Endothelial cell (in vitro differentiated cells): ENCODE measurements at places on chromosomes 3 and 15. TPM values are rescaled to one million over a fixed set of nuclear protein-coding genes. Genes with fewer than 3 reads are reported as not detected.

The CCDC80 gene
- 3.7 TPM for total RNA-seq

The PAQR5 gene
- total RNA-seq, result 0.15 TPM

The TRAIP gene
- 6.2 TPM for total RNA-seq

The UBAP1L gene
- total RNA-seq, result 1.8 TPM

The PPCDC gene
- 25.0 TPM for total RNA-seq

The OR5K2 gene
- total RNA-seq, result not detected

The ISL2 gene
- 1.4 TPM for total RNA-seq

The CHRNA7 gene
- 2.3 TPM for total RNA-seq

The CASR gene
- not detected for total RNA-seq

DNA sequence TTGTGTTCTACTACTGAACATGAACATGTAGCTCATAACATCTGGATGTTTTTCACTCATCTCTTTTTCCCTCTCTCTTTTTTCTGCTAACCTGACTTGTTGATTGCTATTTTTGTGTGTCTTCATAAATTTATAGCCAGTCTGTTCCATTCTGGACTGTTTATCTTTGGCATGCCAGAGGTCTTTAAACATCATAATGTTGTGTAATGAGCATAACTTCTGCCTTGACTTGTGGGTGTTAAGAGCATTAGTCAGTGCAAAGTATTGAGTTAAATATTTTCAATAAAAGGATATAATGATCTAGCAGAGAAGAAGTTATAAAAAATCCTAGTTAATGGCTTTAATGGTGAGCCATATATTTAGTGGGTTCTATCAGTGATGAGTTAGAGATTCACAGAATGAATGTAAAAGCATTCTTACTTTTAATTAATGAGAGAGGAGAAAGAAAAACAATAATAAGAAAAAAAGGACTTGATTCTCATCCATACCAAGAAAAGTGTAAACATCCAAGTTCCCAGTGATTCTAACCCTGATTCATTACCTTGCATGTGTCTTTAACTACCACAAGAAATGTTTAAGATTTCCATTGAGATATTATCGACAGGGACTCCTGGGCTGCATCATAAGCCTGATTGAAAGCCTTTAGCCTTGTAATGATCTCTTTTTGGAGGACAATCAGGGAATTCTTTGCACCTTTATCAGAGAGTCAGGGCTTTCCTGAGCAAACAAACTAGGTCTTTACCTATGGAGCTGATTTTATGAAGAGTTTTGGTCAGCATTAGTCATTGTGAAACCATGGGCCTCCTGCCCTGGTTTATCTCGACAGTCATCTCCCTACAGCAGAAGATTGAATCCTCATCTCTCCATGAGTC lies 22.9 kb downstream of the MITF start:
- DNase-seq, result no peak

- no peak for DNase-seq
Measured at GRCh38 chr15:78361771-78362506, 21.8 kb downstream of the CRABP1 start.

DNA sequence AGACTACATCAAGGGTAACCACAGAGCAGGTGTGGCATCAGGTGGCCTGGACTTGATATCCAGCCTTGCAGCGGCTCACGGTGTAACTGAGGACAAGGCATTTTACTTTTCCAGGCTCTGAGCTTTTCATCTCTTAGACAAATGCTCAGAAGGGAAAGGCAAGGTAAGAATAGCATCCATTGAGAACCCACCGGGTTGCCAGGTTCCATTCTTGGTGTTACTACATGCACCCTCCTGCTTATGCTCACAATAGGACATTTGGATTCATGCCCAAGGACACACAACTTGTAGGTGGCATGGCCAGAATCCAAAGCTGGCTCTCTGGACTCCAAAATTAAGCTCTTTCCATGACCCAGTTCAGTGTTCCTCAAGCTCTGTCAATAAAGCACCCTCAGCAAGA lies 85.5 kb downstream of the CCNL1 start:
- DNase-seq, result no peak

GRCh38 chr3:27081992-27082607 lies 287.1 kb downstream of the NEK10 start:
- DNase-seq, result no peak

- DNase-seq, result no peak
Measured at GRCh38 chr3:112973325-112974177, 1.4 kb downstream of the CD200R1 start.

DNA sequence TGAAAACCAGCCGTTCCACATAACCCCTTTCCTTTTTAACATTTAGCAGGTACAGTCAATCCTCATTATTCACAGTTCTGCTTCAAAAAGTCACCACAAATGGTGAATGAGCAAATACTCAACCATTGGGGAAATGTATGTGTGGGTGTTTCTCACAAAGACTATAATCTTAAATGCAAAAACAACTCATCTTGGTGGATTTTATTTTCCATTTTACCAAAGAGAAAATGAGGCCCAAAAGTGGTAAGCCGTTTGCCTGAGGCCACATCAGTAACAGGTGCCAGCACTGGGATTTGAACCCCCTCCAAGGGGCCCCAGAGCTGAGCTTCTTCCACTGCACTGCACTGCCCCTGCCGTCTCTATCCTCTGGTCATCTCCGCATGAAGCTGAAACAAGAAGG lies 208.8 kb downstream of the OSBPL10 start:
- DNase-seq, result no peak

DNA sequence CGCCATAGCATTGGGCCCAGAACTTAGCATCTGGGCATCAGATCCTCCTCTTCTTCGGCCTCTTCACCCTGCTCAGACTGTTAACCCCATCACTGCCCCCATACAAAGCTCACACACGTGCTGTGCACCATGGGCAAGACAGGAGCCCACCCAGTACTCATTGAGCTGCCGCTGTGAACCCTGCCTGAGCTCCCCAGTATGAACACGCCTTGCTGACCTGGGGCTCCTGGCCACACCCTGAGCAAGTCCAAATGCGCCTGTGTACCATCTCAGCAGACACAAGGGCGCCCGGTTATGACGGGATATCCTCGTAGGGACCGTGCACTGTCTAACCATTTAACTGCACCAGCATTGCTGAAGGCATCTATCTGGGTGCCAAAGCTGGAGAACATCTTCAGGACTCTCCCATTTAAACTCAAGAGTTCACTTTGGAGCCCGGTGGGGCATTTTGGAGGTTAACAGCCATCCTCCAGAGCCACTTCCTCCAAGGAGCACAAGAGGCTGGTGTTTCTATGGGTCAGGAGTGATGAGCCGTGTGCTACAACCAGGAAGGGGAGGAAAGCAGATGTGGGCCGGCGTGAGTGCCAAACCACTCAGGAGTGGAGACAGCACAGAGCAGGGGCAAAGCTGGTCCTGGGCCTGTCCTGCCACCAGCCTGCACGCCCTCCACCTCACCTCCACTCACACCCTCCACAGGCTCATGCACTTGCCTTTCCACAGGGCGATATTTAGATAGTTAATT lies 12.1 kb downstream of the PRR23E start:
- no peak for DNase-seq

GRCh38 chr3:166388321-166388720 lies 551.1 kb upstream of the BCHE start:
- no peak for DNase-seq

DNA sequence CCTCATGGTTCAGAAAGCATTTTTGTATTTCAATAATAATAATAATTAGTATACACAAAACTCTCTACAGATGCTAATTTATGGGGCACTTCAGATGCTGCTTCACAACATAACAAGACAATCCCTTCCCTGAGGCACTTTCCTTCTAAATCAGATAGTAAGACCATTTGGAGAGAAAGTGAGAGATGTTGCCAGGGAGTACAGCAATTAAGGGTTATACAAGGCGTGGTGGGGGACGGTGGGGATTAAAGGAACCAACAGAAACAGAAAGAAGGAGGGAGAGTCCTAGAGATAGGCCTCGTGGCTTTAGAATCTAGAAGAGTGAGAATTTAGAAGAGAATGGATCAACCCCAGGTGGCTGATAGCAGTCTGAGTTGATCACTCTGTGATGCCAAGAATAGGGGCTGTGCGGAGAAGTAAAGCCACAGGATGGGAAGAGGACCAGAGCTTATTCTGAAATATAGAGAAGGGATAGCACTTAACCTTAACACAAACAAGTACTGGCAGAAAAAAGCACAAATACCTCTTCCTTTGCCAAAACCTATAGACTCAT lies 76.9 kb downstream of the ETFA start:
- no peak for DNase-seq

- no peak for DNase-seq
Measured at GRCh38 chr3:42050126-42050525, 41.0 kb upstream of the TRAK1 start.

DNA sequence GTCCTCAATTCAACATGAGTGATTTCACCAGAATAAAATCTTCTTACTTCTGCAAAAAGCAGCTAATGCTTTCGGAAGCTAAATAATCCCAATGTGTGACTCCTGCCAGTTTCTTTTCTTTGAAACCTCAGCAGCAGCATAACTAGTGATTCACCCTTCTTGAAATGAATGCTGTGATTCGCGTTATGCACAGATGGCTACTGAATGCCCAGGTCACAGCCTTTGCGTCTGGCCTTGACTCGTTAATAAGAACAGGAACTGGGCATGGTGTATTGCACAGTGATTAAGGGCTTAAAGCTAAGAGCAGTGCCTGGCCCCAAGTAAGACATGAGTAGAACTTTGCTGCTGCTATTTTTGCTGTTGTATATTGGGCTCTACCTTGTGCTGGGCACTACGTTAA lies 19.0 kb downstream of the CGNL1 start:
- no peak for DNase-seq

DNA sequence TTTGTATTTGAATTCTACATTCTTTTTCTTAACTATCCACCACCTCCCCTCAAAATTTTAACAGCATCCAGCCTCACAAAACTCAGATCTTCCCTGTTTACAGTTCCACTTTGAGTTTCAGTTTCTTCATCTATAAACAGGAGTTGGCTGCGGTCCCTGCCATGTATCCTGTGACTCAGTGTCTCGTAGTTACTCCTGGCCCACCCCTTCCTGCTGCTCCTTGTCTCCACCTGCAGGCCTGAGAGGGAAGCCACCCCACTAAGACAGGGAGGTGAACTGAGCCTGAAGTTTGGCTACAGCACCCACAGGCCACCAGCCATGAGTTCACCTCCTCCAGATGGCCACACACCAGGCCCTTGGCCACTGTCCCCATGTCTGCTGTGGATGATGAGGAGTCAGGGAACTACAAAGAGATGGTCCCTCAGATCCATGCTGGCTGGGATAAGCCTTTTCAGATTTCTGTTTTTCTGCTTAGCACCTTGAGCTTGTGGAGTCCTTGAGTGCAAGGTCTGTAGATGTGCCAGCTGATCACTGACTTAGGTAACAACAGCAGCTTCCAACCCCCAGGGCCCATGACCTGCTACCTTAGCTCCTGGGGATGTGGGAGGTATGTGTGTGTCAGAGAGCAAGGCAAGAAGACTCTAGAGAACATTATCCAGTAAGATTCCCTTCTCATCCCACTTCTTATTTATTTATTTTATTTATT lies 37.5 kb downstream of the CD86 start:
- peak; percentile 15 for DNase-seq

DNA sequence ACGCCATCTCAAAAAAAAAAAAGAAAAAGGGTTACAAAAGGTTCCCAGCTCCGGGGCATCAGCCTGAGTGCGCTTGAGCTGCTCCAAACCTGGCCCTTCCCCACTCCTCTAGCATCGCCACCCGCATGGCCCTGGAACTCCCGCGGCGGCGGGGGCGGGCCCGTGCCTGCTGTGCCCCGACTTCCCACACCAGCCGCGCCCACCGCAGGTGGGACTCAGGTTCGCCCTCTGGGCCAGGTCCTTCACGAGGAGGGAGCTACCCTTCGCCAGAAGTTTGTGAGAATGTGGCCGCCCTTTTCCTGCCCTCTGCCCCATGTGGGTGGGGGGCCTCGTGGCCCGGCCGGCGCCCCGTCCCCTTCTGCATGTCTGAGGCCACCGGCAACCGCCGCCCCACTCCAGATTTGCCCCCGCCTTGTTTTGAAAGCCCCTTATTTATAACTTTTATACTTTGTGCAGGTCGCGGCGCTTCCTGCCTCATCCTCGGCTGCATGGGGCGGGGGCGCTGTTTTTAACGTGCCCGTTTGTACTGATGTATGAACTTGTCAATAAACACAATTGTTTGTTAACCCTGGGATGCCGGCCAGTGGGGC lies 507 bp upstream of the JMJD7 start:
- DNase-seq, result no peak

GRCh38 chr15:45640616-45641015 lies 5.8 kb downstream of the SQOR start:
- no peak for DNase-seq

DNA sequence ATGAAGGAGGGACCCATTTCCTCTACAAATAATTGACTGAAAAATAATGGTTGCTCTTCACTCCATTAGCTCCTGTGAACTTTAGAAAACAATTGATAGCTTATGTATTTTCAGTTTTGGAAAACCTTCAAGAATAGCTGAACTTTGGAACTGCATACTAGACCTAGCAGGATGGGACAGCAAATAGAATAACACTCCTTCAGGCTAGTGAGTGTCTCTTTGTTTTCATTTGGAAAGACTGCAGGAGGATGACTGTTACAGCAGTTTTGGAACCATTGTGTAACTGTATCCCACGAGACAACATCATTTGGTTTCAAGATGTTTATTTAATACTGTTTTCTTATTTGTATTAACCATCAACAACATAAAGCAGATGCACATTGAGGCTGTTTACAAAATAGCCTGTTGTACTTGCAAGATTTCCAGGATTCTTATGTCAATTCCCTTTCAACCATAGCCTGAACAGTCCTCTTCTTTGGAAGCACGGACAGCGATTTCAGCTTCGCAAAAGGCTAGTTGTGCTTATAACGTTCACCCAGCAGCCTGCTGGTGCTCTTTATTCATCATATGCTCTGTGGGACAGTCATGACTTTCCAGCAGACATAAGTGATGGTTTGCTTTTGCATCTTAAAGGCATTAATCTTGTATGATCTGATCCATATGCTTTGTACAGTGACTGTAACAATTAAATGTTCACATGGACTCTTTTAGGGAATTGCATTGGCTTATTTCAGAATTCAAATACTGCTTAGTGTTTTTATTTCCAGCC lies 335.5 kb downstream of the IL5RA start:
- DNase-seq, result no peak

GRCh38 chr15:37682304-37682703 lies 252.1 kb upstream of the TMCO5A start:
- no peak for DNase-seq
